ENCODE measurements at places on chromosomes 4 and X.

DNA sequence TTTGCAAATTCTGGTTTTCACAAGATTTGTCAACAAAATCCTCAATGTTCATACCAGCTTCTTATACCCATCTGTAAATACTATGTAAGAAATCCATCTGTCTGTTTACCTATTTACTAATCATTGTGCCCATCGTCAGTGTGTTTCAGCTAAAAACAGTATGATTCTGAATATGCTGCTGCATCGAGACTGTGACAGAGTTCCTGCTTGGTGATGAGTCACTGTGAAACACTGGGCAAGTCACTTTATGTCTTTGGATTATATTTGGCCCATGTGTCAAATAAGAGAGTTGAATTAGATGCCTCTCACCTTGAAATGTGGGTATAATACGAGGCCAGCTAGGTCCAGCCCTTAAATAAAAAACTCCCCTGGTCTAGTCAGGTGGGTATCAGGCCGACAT is 79.3 kb downstream of the CBLL2 start:
- no peak for DNase-seq

DNA sequence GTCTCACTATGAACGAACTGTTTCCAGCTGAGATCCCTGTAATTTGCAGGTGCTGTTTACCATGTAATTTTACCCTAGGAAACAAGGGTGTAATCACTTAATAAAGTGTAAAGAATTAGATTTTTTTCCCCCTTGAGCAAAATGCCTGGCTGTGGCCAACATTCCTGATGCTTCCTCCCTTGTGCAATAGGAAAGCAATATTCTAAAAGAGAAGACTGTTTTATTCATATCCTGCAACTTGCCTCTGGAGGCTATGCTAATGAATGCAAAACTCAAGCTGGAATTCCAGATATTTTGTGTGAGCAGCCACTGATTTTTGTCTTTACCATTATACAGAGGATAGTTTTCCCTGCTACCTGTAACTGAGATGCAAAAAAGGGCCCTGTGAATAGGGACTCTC is 98.0 kb downstream of the AWAT2 start:
- DNase-seq: no peak

DNA sequence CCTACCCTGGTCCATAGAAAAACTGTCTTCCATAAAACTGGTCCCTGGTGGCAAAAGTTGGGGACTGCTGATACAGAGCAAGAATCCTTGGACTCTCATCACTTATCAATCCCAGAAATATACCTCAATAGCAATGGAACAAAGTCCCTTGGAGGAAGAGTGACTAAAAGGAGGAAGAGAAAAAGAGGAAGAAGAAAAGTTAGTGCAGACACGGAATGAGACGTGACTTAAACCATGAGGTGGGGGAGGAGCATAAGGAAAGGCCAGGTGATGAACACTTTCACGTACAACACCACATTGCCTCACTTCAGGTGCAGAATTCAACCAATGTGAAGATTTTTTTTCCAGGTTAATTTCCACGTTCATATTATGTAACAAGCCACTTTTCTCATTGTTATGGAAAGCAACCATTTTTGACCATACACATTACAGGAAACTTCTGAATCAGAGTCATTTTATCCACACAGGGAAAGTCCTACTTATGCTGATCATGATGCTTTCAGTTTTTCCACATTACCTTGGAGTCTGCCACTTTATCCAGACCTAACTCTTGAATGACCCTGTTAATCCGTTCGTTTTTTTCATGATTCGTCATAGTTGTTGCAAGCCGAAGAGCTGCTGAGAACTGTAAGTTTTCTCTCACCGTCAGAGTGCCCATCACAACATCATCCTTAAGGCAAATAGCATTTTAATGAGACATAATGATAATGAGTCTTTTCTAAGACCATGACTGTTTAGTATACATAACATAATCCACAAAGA is 27.7 kb downstream of the ABCG2 start:
- DNase-seq: no peak

DNA sequence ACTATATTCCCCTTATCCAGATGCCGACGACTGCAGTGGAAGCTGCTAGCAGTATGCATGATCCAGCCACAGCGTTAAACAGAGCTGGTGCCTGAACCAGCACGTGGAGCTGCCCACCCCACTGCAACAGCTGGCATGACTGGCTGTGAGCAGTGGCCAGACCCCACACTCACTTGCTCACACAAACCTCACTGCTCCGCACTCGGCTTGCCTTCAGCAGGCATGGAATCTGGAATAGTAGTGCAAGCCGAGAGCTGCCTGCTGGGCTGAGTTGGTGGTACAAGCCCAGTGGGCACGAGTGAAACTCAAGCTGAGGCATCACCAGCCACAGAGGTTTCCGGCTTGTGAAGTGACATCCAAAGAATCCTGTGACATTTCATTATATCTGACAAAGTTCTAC is 1197.6 kb downstream of the FAM133A start:
- DNase-seq: no peak

DNA sequence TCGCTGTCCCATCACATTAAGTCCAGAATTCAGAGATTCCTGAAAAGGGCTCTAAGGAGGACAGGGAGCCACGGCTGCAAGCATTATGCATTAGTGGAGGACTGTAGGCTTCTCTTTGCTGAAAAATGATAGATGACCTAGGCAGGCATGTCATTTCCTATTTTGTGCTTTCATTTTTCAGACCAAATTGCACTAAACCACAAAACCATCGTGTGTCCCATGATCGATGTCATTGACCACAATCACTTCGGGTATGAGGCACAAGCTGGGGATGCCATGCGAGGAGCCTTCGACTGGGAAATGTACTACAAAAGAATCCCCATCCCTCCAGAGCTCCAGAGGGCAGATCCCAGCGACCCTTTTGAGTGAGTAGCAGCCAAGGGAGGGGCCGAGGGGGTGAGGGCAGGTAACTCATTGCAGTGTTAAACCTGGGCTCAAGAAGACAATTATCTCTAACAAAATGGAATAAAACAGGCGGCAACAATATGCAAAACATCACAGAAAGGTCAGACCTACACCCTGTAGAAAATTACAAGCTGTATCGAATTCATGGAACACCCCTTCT is 355.2 kb upstream of the GALNT7 start:
- no peak for DNase-seq

Measured in CD4-positive, alpha-beta T cell treated with Interleukin-17A for 1 hour (primary cell).